Activated naive CD4-positive, alpha-beta T cell (primary cell): ENCODE measurements at places on chromosomes 11 and 22.
A peak's percentile ranks its signal among the peaks of the same experiment; 100 is the strongest.

- DNase-seq = no peak
These were observed 566.8 kb upstream of the KIRREL3 start for GRCh38 chr11:127567237-127567932.

DNA sequence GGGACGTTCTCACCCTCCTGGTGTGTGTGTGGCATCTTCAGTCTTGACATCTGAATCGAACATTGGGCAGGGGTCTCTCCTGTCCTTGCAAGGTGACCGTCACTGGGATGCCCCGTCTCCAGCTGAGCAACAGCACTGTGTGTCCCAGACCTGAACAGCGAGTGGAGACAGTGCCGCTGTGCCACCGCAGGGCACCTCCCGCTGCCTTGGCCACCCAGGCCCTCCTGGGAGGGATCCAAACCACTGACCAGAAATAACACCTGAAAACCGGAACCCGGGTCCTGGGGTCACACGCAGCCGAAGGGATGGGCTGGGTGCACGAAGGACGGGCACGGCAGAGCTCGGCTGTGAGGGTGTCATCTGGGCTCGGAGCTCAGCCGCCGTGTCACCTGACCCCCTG lies 102.2 kb downstream of the BRD1 start:
- no peak for DNase-seq

DNA sequence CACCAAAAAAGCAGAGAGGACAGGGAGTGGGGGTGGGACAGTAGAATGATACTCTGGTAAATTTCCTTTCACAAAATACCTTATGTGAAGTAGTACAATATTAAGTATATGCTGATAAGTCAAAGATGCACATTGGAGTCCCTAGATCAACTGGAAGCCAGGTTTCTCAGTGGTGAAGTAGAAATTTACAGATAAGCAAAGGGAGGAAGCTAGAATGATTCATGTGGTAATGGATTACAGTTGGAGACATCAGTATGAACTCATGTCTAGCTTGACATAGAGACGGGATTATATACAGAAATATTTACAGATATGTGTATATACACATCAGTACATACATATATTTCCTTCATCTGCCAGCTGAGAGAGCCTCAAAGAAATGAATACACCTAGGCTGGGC lies 21.5 kb downstream of the PLEKHB1 start:
- DNase-seq = no peak

GRCh38 chr11:78438298-78438975 lies 20.8 kb upstream of the GAB2 start:
- no peak for DNase-seq

- no peak for DNase-seq
These were observed 15.3 kb upstream of the SYTL2 start for GRCh38 chr11:85826116-85826855.

GRCh38 chr11:60922906-60923305 lies 1.4 kb upstream of the TMEM132A start:
- no peak for DNase-seq

DNA sequence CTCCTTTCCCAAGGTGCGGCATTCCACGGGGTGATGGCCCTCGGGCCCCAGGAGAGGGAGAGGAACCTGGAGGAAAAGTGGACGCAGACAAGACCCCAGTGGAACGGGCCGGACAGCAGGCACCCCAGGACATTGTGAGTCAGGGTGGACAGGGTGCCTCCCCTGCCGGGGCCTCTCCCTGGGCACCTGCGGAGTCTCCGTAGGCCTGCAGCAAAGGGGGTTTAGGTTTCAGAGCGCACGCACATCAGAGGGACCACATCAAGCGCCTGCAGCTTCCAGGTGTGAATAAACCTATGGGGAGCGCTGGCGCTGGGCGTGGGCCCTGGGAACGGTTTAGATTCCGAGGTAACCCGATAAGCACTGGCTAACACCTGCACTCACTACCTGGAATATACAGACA lies 22.7 kb upstream of the FGF19 start:
- no peak for DNase-seq

- DNase-seq = no peak
These were observed 38.7 kb downstream of the EIF3F start for GRCh38 chr11:8025816-8026215.

DNA sequence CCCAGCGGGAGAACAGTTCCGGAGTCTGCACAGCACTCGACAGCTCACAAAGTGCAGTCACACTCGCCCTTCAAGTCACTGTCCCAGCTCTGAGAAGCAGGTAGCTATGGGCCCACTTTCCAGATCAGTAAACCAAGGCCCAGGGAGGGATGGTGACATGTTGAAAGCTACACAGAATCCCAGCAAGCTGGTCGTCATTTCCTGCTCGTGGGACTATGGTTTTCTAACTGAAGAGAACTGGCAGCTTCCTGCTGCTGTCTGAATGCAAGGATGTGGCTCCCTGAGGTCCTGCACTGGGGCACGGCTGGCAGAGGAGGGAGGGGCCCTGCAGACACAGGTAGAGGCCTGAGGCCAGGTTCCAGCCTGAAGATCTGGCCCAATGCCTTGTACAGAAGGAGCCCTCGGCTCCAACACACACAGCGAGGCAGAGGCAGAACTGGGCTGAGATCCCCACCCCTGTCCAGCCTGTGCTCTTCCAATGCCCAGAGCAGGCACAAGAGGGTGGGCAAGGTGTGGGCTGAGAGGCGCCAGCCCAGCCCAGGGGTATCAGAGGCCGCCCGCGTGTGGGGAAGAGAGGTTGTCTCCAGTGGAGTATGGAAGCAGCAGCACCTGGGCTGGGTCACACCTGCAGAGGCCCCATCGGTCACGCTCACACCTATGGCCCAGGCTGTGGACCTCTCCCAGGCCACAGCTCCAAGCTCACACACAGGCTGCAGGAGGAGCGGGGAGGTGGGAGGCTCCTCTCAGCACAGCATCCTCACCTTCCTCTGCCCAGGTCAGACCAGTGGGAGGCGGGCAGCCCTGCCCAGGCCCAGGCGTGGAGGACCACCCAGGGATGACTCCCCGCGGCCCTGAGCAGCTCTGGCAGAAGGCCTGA lies 119.2 kb downstream of the PHF21B start:
- DNase-seq = no peak

DNA sequence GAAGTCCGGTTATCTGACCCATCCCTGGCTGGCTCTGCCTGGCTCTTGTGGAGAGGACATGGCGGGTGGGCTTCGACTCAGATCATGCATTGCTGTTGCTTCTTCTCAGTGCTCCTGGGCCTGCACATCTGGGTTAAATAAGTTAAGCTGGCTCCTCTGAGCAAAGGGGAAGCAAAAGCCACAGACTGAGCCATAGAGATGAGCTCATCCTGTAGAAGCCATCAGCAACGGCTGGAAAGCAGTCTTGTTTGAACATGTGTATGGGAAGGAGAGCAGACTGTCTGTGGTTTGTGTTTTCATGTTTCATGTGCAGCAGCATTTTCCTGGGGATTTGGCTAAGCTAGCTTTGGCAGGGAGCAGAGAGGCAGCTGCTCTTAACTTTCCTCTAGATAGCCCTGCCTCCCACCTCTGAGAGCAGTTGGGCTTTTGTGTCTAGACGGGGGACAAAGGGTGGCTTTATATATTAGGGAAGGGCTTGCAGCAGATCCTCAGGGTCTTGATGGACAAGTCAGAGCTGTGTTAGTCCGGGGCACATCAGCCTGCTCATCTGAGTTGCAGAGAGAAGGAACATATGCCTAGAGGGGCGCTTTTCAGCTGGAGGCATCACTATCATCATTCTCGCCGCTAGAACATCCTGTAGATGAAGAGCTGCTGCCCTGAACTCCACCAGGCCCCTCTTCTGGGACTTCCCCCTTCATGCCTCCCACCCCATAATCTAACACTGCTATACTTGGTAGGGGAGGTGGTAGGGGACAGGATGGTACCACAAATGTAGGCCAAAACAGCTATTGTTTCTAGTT lies 14.9 kb downstream of the DCPS start:
- DNase-seq = no peak

GRCh38 chr11:131511794-131512193 lies 141.4 kb downstream of the NTM start:
- no peak for DNase-seq

DNA sequence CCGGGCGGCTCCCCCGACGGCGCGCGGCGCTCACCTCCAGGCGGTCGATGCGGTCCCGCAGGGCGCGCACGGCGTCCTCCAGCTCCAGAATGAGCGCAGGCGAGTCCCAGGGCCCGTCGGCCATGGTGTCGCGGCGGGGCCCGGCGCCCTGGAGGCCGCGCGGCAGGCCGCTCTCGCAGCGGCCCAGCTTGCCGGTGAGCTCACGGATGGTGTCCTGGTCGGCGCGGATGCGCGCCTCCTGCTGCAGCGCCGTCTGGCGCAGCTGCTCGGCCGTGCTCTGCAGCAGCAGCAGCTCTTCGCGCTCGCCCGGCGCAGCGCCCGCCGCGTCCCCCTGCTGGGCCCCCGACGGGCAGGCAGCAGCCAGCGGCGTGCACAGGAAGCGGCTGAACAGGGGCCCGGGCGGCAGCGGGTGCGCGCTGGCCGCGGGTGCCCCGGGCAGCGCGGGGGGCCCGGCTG lies 599 bp downstream of the NPTXR start:
- peak; percentile 10 for DNase-seq

DNA sequence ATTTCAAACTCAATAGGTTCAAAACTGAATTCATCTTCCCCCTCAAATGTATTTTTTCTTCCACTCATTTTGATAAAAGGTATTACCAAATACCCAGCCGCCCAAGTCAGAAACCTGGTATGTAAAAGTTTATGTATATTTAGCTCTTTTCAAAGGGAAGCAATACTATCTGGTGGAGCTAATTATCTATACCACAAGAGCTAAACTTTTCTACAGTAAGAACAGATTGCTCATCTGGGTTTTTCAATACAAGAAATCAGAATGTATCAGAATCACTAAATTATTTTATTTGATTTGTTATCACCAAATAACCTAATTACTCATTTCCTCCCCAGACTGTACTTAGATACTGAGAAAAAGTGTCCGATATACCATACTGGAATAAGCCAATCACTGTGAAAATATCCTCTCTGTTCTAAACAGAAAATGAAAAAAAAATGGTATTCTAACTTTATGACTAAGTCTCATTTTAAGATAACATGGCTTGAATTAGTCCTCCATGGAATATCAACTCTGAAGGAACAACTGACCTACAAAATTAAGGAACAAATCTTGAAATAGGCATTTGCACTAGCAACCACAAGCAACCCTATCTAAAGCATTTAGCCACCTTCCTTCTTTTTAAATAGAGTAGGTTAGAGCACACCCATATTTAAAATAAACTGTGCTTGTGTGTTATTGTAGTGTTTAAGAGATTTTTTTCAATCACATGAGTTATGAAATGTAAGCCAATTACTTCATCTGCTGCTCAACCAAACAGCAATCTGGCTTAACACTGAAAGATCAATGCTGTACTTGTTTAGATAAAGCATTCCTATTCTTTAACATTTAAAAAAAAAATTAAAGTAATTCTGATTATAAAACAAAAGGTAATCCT lies 35.0 kb downstream of the RDX start:
- no peak for DNase-seq

DNA sequence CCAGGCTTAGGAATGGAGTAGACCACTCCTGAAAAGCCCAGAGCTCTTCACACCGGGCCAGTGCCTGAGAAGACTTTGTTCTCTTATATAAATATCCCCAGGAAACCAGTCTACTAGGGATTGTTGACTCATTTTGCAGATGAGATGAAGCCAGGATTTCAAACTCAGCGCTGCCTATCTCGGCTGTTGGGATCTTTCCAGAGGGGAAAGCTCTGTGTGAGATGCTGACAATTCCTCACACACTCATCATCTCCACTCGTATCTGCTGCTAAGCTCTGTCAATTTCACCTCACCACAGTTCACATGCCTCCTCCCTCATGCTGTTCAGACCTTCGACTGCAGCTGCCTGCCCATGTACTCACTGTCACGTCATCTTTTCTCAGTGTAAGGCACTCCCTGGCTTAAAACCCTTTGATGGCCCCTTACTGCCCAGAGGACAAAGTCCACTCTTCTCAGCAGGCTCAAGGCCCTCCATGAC lies 12.5 kb downstream of the USH1C start:
- no peak for DNase-seq

DNA sequence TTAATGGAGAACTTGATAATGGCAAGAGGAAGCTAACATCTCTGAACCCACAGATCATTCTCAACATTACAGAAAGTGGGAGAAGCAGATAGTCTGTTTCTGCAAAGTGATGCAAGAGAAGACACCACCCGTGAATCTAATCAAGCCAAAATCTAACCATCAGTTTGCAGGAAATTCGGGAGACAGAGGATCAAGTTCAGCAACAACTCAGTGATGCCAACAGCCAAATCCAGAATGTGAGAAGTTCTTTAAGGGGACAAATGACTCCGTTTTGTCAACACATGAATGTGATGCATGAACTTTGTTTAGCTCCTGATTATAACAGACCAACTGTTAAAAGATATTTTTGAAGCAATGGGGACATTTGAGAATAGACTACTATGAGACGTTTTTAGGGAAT lies 95.2 kb upstream of the LDLRAD3 start:
- no peak for DNase-seq

- DNase-seq = no peak
These were observed 4.1 kb downstream of the GNAZ start for GRCh38 chr22:23074451-23074850.
